ENCODE measurements at places on chromosomes 2 and 18. TPM values are rescaled to one million over a fixed set of nuclear protein-coding genes. Genes with fewer than 3 reads are reported as not detected.
A peak's percentile ranks its signal among the peaks of the same experiment; 100 is the strongest.

Gene PTPN18
- total RNA-seq = 60.2 TPM

- no peaks in the 10 kb centered on the region for H3K27me3 ChIP-seq
- H3K36me3 ChIP-seq = no peaks in the 10 kb centered on the region
- H3K4me1 ChIP-seq = no peaks in the 10 kb centered on the region
- no peak overlapping the region for H3K4me3 ChIP-seq
- DNase-seq = no peak
Measured at GRCh38 chr18:33854827-33855139, 276.8 kb downstream of the ASXL3 start.

Gene STARD6
- total RNA-seq = not detected

GRCh38 chr2:5690718-5691220 lies 1.4 kb upstream of the SOX11 start:
- H3K4me3 ChIP-seq = peak overlapping the region; percentile 43
- H3K27me3 ChIP-seq = peaks cover 27% of the 10 kb centered on the region
- H3K4me1 ChIP-seq = peaks cover 40% of the 10 kb centered on the region
- no peak overlapping the region for H3K27ac ChIP-seq
- DNase-seq = peak; percentile 64
- no peaks in the 10 kb centered on the region for H3K36me3 ChIP-seq

Gene MRPL44
- 19.6 TPM for total RNA-seq

Gene NCKAP5
- 0.33 TPM for total RNA-seq

GRCh38 chr2:119914266-119914665 lies 98.6 kb upstream of the EPB41L5 start:
- H3K4me3 ChIP-seq = no peak overlapping the region
- H3K36me3 ChIP-seq = no peaks in the 10 kb centered on the region
- no peak overlapping the region for H3K27ac ChIP-seq
- H3K4me1 ChIP-seq = no peaks in the 10 kb centered on the region

Gene CYTIP
- 14.1 TPM for total RNA-seq

Gene VWC2L
- not detected for total RNA-seq

DNA sequence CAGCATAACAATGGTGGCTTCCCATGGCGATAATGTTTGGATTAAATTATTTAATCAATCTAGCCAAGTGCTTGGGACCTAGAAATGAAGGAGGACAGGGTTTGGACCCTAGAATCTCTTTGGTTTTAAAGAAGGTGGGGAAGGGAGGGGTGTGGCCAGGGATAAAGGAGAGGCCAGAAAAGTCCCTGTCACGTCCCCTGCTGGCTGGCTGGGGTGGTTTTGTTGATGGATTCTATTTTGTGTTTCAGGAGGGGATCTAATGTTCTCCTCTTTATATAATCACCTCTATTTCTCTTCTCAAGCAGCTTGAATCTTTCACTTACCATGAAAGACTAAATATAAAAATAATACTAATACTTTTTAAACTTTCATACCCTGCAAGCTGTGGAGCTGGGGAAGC lies 52.6 kb upstream of the GALR1 start:
- no peak for DNase-seq
- H3K4me3 ChIP-seq = no peak overlapping the region
- H3K27ac ChIP-seq = no peak overlapping the region
- H3K27me3 ChIP-seq = no peaks in the 10 kb centered on the region
- H3K36me3 ChIP-seq = no peaks in the 10 kb centered on the region

DNA sequence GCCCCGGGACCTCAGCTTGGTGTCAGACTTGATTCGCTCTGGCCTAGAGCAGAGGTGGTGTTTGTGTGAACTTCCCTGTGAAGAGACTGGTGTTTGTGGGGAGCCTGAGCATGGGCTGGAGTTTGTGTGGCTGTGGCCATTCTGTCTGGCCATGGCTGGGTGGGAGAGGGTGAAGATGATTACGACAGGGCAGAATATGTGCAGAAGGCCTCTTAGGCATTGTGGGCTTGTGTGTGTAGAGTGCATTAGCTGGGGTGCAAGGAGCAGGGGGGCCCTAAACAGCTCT lies 10.5 kb downstream of the OBSL1 start:
- H3K36me3 ChIP-seq = peaks cover 77% of the 10 kb centered on the region
- no peak for DNase-seq
- H3K4me1 ChIP-seq = peaks cover 16% of the 10 kb centered on the region
- H3K27me3 ChIP-seq = no peaks in the 10 kb centered on the region
- no peak overlapping the region for H3K27ac ChIP-seq
